Omental fat pad (tissue), 4 donors: ENCODE measurements at places on chromosomes 5 and 9. TPM values are rescaled to one million over a fixed set of nuclear protein-coding genes. Genes with fewer than 3 reads are reported as not detected.
A peak's percentile ranks its signal among the peaks of the same experiment; 100 is the strongest.

Gene PRRX2
- 3.9 TPM for total RNA-seq

Gene TMEM267
- 9.5 TPM for total RNA-seq

Gene LCN1
- total RNA-seq: not detected

Gene PFN3
- total RNA-seq: not detected

Gene NEUROG1
- not detected for total RNA-seq

Gene TMOD1
- total RNA-seq: 23.6 TPM

Gene ARID3C
- not detected for total RNA-seq

Gene EIF4EBP3
- total RNA-seq: 30.7 TPM

Gene NME5
- total RNA-seq: 2.3 TPM

DNA sequence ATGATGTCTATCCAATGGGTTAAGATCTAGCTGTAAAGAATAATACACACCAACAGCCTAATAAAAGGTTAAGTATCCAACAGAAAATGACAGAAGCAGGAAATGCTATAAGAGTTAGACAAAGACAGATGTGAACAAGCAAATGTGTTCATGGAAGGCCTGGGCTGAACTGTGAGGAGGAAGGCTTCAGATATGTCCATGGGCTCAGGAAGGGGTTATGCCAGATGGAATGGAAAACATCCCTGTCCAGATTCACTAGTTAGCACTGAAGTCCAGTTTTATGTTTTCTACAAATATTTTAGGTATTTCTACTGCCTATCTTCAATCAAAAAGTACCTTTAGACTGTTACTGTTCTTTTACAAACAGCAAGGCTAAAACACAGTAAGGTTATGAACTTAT is 27.1 kb downstream of the ERAP1 start:
- DNase-seq: no peak

- no peak for DNase-seq
Observed at GRCh38 chr9:127905004-127905728, 5.8 kb upstream of the ST6GALNAC6 start.

GRCh38 chr9:98966676-98967075 is 23.0 kb downstream of the COL15A1 start:
- no peak for DNase-seq

GRCh38 chr5:181188700-181189362 is 16.2 kb downstream of the TRIM7 start:
- peak; percentile 90 for DNase-seq

DNA sequence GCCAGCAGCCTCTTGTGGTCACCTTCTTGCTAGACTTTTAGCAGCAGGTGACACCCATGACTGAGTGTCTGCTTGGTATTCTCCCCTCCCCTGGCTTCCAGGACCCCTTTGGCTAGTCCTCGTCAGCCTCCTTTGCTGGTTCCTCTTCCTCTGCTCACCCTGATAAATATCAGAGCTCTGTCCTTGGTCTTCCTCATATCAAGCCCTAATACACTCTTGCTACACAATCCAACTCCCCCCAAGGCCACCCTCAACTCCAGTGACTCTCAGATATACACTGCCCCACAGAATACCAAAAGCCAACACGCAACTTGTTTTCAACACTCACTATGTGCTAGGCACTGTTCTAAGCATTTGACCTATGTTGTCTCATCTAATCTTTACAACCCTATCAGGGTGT is 30.3 kb upstream of the LCP2 start:
- DNase-seq: no peak

- no peak for DNase-seq
Observed at GRCh38 chr5:40332970-40333369, 346.7 kb upstream of the PTGER4 start.

GRCh38 chr5:10036136-10036815 is 213.4 kb downstream of the ATPSCKMT start:
- DNase-seq: no peak

DNA sequence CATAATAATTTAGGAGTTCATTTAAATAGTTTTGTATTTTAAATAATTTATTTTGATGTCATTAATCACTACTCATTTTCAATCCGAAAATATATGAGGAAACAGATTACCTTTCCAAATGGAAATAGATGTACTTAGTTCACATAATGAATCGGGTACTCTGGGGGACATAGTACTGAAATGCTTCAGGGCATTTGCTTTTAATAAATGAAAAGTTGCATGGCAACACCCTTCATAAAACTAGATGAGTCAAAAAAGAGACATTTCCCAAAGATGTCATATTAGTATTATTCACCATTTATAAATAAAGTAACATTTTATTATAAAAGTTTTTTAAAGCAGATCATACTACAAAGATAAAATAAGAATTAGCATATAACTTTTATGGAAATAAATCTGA is 177.8 kb downstream of the MCTP1 start:
- no peak for DNase-seq

DNA sequence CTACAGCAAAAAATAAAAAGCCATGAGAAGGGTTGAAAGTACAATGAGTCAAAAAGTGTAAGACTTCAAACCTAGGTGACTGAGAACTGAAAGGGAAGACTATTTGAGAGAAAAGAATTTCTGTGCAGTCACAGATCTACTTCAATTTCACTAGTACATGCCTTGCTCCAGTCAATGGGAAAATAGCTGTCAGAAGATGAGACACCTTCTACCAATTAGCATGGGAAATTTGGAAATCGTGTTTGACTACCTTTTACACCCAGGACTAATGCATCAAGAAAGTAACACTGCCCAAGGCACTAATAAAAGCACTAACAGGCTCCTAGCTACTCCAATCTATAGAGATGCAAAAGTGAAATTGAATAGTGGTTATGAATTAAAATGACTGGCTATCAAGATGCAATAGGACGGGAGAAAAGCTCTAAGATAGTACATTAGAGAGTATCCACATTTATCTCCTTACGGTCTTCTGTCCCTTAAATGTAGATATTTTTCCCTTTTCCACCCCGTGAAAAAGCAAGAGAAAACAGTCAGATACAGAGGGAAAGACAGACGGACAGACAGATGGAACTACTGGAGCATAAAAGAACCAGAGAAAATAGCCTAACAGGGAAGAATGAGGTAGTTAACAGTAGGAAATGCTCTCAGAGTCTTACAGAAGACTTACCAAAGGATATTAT is 15.2 kb downstream of the ERP44 start:
- DNase-seq: no peak

GRCh38 chr5:66807743-66808142 is 211.6 kb downstream of the MAST4 start:
- no peak for DNase-seq

DNA sequence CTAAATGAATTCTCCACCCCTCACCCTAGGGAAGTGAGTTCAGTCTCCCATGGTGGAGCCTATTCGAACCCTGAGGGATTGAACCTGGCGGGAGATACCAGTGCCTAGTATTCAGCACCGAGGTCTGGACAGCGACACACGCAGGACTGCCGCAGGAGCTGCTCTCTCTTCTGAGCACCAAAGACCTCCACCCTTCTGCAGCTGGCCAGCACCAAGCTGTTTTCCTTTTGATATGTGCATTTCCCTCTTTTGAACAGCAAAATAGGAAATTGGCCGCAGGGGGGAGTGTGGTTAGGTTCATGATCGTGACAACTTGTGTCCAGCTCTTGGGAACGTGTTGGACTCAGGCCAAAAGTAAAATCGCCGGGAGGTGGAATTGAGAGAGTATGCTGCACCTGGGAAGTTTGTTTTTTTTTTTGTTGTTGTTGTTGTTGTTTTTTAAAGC is 1.2 kb upstream of the PCSK1 start:
- DNase-seq: peak; percentile 26

DNA sequence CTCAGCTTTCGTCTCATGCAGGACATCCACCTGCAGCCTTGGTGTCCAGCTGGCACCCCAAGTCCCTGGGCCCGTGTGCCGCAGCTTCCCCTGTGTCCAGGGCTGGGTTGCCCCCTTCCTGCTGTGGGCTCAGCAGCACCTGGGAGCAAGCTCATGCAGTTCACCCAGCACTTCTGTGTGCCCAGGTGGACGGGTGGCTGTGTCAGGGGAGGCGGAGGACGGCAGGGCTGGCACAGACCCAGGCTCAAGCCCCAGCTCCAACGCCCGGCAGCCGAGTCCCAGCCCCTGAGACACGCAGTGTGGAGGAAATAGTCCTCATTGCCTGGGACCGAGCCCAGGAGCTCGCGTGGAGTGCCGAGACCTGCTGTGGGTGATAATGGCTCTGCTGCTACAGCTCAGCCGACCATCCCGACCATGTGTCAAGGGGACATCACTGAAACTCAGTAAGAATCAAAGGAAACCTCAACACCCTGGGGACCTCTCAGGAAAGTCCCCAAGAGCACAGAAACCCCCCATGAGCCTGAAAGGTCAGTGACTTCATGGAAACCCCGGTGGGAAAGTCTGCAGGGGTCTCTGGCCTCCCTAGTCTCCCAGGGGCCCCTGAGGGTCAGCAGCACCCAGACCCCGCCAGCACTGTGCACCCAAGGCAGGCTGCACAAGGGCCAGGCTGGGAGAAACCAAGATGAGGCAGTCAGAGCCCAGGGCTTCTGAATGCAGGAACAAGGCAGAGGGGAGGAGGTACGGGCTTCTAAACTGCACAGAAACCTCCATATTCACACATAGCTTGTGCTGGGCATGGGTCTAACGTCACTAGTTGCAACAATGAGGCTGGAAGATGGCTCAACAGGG is 38.8 kb downstream of the LPCAT1 start:
- DNase-seq: no peak

DNA sequence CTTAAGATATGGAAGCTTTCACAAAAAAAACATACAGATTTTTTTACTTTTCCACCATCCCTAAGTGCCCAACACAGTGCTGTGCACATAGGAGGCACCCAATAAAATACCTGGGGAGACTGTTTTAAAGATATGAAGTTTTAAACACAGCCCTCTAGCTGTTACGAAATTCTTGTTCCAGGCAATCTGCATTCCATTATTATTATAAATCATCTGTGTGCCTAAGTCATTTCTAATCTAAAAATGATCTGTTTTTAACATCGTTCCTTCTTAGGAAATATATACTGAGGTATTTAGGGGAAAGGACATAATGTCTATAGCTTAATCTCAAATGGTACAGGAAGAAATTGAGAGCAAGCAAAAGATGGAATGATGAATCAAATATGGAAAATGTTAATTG is 32.7 kb upstream of the ISCA1 start:
- DNase-seq: no peak

DNA sequence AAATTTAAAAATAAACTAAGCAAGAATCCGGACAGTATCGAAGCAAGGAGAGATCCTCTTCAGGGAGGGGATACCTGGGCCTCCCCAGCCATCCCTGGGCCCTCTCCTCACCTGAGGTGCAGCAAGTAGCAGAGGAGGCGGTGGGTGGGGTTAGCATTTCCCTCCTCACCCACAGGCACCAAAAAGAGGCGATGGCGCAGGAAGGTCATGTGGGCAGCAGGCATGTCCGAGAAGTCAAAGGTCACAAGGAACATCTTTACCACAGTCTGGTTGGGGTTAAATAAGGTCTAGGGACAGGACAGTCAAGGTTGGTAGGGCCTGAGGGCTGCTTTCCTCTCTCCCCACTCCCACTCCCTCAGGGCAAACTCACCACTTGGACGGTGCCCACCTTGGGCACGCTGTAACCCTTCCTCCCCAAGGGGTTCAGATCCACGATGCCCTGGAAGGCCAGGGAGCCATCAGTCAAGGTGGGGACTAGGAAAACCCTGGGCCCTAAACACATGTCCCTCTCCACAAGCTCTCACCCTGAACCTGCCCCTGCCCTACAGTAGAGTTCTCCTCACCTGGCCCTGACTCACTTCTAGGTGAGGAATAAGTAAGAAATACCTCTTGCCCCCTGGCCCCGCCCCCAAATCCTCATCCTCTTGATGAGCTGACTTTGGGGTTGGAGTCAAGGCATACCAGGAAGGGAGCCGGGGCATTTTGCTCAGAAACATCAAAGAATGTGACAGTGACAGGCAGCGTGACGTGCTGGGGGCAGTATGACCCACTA is 2.8 kb upstream of the STOML2 start:
- DNase-seq: no peak

DNA sequence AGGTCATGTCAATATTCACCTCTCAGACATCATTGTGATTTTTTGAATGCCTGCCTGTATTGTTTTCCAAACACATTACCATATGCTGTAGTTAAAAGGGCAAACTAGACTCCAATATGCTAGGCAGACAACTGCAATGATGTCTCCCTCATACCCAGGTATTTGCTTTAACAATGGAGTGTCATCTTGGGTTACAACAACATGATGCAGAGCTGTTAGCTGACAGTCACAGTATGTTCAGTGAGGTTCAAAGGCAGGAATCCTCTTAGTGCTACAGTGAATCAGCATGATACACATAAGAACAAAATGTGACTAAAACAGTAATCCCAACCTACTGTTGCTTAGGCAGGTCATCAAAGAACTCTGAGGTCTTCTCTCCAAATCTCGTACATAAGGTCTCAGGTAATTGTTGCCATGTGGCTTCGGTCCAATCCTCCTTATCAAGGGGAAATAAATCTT is 24.0 kb downstream of the OR1J1 start:
- DNase-seq: no peak

- no peak for DNase-seq
Observed at GRCh38 chr5:154740957-154741356, 14.2 kb upstream of the LARP1 start.

- no peak for DNase-seq
Observed at GRCh38 chr5:137575847-137576246, 76.7 kb upstream of the SPOCK1 start.

GRCh38 chr9:101486693-101487442 is 46.8 kb upstream of the RNF20 start:
- DNase-seq: no peak

- no peak for DNase-seq
Observed at GRCh38 chr5:39093352-39093751, 19.2 kb upstream of the RICTOR start.

DNA sequence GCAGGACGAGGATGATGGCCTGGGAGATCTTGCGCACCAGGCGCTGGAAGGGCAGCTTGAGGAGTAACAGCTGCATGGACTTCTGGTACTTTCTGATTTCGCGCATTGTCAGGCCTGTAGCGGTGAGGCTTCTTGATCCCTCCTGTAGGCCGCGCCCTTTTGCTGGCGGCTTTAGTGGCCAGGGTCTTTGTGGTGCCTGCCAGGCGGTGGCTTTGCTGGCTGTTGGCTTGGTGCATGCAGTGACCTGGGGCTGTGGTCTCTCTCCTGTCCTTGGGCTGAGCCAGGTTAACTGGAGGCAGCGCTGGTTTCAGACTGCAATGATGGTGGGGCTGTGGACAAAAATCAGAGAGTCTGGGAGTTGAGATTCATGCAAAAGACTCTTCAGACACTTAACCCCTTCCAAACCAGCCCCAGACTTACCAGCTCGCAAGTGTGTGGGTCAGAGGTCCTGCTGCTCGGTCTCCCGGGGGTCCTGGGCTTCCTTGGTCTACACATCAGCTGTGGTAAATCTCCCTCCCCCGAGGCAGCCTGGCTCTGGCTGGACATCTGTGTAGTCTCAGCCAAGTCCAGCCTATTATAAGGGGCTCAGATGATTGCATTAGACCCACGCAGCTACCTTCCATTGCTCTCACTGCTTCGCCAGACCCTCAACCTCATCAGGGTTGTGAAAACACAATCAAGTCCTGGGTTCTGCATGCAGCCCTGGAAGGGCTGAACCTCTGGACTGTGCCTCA is 4.8 kb downstream of the TAF11L12 start:
- DNase-seq: no peak

DNA sequence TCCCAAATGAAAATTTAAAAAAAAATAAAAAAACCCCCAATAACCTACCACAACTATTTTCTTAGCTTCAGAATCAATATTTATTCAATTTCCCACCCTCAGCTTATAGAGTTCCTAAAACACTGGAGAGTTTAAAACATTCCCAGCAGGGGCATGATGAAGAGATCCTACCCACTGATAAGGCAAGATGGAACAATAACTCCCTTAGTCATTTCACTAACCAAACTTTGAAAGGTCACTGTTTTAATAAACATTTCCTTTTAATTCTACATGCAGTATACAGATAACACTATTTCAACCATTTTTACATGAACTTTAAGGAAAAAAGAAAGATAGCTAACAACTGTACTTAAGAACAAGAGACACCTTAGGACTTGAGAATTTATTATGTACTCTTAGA is 34.9 kb upstream of the ACOT12 start:
- no peak for DNase-seq
